Muscle of back (tissue), 13 donors: ENCODE measurements at places on chromosomes 13 and 19. TPM values are rescaled to one million over a fixed set of nuclear protein-coding genes. Genes with fewer than 3 reads are reported as not detected.

THSD1 gene
- 25.1 TPM for polyA plus RNA-seq

ARL11 gene
- polyA plus RNA-seq = 0.32 TPM

LACC1 gene
- polyA plus RNA-seq = 2.4 TPM

DNA sequence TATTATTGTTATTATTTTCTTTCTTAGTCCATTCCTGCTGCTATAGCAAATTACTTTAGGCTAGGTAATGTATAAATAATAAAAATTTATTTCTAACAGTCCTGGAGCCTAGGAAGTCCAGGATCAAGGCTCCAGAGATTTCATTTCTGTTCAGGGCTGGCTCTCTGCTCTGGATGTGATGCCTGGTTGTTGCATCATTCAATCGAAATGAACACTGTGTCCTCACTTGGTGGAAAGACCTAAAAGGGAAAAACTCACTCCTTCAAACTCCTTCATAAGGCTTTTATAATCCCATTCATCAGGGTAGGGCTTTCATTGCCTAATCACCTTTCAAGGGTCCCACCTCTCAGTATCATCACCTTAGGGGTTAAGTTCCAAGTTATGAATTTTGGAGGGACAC lies 395.0 kb downstream of the EFNB2 start:
- no peak for DNase-seq

DNA sequence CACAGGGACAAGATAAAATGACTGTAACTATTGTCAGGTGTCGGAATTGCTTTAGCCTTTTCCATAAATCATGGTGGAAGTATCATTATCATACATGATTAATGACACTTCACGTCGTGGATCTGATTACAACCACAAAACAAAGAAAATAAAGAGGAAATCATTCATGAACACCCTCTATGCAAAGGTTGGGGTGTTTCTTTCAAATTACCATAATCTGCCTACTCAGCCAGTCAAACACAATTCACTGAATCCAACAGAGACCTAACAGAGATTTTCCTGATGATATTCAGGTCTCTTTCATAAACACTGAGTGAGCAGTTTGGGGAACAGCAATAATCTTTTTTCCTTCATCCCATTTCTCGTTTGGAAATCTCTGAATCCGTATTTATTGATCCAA lies 625.6 kb downstream of the DCT start:
- no peak for DNase-seq

- no peak for DNase-seq
Measured at GRCh38 chr19:15935167-15935702, 906 bp upstream of the CYP4F11 start.

DNA sequence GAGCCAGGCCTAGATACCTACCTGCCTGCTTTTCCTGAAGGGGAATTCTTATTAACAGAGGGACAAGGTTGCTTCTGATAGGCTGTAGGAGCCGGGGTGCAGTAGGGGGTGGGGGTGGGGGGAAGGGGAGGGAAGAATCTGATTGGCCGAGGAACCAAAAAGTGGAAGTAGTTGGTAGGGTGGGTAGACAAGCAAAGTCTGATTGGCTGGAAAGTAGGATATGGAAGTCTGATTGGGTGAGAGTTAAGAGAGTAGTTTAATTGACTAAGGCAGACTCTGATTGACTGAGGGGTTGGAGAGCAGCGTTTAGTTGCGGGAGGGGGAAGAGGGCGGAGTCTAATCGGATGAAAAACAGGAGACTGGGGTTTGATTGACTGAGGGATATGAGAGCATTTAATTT lies 9.4 kb upstream of the CYP4F22 start:
- no peak for DNase-seq
